ENCODE measurements at places on chromosomes 1 and 21.

DNA sequence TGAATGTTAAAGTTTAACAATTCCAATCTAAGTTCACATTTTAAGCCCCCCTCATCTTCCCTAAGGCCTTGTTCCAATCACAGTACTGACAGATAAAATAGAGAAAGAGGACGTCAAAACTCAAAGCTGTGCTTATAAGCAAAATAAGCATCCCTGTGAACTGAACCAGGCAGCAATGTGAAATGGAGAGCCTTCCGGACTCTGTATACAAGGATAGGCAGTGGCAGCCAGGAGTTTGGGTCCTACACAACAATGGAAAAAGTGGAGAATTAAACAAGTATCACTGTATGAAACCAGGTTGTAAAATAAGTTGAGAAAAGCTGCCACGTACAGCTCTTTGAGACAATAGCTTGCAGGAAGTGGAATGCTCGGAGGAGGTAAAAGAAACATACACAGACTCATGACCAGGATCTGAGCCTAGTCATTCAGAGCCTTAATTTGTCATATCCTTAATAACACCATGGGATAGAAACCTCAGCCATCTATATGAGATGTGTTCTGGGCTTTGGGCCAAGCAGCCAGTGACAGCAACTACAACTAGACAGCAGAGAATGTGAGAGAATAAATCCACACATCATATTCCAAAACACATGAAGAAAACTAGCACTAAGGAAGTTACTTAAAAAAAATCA is 55.2 kb upstream of the PALMD start:
- no peak for DNase-seq

GRCh38 chr1:152870831-152871730 is 7.0 kb upstream of the SMCP start:
- DNase-seq, result no peak

- DNase-seq, result no peak
These were observed 23.9 kb downstream of the RNF2 start for GRCh38 chr1:185069202-185069772.

- peak; percentile 81 for DNase-seq
These were observed at the start of gene TGFBR3 for GRCh38 chr1:91885716-91886506. Gene TGFBR3, minus strand, starts transcription at chr1:91886151. Its CDS starts 24,620 bp downstream, at chr1:91861531.

DNA sequence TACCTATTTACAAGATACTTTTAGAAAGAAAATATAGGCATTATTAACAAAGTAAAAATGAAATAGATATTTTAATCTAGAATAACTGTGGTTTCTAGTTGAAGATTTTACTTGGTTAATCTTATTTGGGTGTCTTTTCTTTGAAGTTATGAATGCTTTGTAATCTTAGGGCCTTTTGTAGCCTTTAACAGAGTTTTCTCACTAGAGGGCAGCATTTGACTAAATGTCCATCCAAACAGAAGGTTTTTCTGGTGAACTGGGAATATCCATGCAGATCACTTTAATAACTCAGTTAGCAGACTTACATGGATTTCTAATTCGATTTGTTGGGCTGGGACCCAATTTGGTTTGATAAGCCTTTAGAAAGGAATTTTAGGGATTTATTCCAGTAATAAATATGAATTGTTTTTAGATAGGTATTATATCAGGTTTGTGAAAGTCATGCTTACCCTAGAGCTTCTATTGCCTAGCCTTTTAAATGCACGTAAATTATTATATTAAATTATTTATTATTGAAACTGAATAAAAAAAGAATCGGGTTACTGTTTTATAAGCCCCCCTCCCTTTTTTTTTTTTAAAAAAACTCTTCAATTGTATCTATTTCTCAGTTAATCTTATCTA is 119.7 kb downstream of the ZNF326 start:
- DNase-seq, result no peak

DNA sequence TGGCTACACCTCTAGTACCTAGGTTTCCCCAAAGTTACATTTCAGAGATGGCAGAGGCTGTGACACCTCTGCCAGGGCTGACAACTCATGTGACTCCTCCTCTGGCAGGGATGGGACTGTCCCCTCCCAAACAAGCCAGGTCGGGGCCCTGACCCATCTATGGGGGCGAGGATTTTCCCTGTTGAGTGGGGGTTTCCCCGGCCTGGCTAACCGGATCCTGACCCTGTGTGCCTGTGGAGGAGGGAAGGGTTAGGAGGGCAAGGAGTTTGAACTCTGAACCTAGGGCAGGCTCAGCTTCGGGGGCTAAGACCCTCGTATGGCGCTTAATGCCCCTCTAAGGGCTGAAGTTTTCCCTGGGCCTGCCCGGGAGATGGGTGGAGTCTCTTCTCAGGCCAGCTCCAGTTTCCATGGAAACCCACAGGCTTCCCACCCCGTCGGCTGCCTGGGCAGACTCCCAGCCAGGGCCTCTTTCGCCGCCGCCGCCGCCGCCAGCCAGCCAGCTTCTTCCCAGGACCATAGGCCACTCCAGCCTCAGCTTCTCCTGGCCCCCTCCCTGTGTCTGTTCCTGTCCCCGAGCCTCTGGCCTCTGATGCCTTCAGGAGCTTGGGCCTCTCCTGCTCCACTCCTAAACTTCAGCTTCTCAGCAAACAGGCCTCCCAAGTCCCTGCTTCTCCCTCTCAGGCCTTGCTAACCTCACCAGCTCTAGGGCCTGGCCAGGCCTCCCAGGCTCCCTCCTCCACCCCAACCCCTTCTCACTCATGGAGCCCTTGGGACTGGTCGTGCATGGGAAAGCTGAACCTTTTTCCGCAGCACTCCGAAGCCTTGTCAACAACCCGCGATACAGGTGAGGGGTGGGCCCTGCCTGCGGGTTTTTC is at the start of gene BTBD19:
Gene BTBD19, plus strand, starts transcription at position 461 of the 875 bp plus-strand sequence. Its CDS starts 298 bp downstream, at position 759.
- peak; percentile 74 for DNase-seq

DNA sequence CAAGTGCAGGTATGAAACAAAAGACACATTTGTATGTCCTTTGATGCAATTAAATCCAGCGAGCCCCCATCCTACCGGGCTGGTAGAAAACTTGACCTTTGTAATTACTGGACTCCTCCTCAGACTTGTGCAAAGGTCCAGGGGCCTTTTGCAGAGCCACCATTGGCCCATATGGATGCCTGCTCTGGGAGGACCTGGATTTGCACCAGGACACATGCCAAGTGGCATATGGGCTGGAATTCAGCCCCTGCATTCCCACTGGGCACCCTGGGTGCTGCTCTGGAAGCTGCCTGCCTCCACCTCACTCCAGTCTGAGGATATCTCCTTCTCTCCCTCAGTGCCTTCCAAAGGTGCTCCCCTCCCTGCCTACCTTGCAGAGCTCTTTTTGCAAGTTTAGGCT is 36.0 kb downstream of the LACTBL1 start:
- DNase-seq, result no peak

DNA sequence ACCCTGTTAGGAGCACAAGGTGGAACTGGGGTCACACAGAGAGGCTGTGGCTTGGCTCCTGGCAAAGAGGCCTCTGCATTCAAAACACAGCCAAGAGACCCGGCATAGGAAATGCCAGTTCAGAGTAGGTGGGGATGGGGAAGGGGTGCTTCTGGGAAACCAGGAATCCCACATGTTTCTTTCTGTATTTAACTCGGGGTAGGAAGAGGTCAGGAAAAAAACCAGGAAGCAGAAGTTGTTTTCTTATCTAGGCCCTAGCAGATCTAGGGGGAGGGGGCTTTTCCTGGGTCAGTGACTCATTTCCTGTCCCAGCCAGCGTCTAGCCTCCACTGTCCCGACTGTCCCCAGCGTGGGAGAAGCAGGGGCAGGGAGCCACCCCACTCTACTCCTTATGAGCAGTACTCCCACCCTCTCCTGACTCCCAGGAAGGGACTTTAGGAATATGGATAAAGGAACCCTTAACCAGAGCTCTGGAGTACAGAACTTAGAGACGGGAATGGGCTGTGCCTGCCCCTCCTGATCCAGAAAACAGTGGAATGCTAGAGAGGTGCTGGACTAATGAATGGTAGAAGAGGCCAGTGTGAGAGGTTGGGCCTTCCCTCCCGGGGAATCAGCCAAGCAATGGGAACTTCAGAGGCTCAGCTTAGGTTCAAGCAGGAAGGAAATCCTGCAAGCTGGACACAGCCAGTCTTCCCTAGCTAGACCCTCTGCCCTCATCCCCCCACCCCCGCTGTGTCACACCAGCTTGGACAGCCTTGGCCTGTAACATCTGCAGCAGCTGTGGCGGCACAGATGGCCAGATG is 5.7 kb downstream of the FHL3 start:
- no peak for DNase-seq

DNA sequence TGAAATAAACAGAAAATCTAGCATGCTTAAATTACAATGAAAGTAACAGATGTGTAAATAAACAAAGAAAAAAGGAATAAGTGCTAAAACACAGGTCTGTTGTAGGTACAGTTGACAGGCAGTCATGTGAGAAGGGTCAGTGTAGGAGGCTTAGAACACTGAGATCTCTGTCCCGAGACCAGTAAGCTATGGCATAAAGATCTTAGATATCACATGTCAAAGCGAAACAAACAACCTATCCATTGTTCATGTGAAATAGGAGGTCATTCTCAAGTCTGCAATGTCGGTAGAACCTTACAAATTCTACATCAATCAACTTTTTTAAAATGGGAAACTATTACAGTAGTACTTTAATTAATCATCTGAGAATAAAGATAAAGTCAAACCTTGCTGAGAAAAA is 428.9 kb upstream of the ADGRL2 start:
- DNase-seq, result no peak

DNA sequence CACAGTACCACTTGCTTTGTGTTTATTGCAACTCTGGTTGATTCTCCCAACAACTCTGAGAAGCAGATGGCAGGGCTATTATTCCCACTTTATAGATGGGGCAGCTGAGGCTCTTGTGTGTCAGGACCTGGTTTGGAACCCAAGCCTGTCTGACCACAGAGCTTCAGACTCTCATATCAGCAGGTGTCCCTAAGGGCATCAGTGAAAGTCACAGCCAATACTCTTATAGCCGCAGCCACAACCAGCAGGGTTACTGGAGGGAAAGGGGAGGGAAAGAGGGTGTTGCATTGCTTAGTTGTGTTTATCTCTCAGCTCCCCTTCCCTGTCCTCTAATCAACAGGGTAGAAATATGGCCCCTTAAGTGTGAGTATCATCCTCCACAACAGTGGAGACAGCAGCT is 304.0 kb downstream of the RRAGC start:
- no peak for DNase-seq

DNA sequence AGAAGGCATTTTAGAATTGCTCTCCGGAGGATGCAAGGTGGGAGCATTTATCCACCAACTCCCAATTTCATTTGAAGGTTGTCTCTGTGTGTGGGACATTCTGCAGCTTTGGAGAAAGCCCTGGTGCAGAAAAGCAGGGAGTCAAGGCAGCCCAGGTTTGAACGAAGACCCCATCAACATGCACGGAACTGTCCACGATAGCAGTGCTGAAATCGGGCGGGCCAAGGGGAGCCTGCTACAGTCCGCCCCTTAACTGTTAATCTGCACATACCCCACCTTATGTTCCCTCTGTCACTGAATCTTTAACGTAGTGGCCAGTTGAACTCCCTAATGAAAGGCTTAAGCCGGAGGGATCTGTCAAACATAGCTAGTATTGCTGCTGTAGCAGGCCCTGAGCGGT is 68.8 kb upstream of the C1orf174 start:
- no peak for DNase-seq

- no peak for DNase-seq
These were observed 37.5 kb downstream of the SPTA1 start for GRCh38 chr1:158649052-158649451.

- peak; percentile 68 for DNase-seq
These were observed at the start of gene ENTREP3 for GRCh38 chr1:155255243-155256007. Gene ENTREP3, minus strand, starts transcription at chr1:155255483. Its CDS starts 606 bp downstream, at chr1:155254877.

DNA sequence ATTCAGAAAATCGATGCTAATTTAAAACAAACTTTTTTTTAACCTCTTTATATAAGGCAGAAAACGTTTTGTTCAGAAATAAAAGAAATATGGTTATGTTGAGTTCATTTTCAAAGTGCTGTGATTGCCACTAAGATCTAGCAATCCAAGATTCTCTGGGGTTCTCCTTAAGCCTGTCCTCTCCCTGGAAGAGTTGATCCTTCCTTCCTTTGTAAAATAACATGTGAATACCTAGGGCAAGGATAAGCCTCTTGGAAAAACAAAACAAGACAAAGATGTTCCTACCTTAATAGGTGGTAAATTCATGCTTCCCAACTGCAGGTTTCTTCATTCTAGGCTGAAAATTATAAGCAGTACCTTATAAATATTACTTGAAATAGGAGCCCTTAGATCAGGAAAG is 18.0 kb upstream of the FOXD3 start:
- no peak for DNase-seq

- no peak for DNase-seq
These were observed 22.4 kb downstream of the CFHR4 start for GRCh38 chr1:196910215-196910614.

DNA sequence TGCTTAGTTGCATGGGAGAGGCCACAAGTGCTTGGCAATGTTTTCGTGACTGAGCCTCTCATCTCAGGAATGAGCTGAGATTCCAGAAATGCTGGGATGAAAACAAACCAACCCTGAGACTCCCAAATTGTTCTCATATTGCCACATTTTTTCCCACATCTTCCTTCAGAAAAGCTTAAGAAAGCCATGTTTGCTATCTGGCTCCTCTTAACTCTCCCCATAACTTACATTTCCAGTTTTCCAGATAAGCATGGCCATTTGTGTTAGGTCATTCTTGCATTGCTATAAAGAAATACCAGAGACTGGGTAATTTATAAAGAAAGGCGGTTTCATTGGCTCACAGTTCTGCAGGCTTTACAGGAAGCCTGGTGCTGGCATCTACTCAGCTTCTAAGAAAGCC is 17.2 kb downstream of the DSCAM start:
- no peak for DNase-seq

- DNase-seq, result no peak
These were observed 48.9 kb downstream of the AGPAT3 start for GRCh38 chr21:43913928-43914327.

GRCh38 chr1:19049128-19049768 is 92.8 kb upstream of the IFFO2 start:
- DNase-seq, result no peak

DNA sequence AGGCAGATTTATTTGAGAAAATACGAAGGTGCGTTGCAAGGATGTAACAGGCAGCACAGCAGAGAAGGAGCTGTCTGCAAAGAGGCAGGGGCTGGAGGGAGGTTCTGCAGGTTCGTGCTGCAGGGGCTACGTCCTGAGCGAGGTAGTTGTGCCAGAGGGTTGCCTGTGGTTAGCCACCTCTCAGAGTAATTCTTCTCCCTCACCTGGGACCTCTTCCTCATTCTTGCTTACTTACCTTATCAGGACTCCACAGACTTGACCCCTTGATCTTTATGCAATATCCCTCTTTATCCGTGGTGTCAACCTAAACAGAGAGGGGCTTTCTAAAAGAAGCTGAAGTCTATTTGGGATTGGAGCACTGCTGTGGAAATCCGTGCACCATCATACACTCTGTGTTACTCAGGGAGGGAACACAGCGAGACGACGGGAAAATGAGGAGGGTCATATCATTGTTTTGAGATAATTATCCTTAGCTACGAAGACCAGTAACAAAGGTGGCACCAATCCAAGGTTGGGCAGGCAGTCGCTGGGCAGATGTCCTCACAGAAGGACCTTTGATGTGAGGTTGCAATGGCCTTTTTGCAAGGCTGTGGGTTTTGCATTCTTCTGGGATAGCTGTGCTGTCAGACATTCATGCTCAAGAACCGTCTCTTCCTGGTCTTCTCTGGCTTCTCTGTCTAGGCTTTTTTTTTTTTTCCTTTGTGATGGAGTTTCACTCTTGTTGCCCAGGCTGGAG is 82.8 kb downstream of the WDR4 start:
- DNase-seq, result no peak
